Activated effector memory CD4-positive, alpha-beta T cell treated with anti-CD3 and anti-CD28 coated beads, Interleukin-2, amount 50 U/mL, for 16 hours (primary cell): ENCODE measurements at places on chromosomes 12 and 14.
A peak's percentile ranks its signal among the peaks of the same experiment; 100 is the strongest.

DNA sequence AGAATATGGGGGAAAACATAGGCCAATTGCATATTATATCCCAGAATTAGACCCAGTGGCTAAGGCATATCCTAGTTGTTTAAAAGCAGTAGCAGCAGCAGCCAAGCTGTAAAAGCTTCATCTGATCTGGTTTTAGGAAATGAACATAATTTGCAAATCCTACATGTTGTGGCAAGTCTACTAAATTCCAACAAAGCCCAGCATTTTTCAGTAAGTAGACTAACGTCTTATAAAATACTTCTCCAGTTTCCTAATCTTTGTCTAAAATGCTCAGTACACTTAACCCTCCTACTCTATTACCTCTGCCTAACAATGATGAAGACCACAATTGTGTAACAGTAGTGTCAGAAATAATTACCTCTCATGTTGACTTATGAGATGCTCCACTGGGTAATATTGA lies 70.9 kb upstream of the RERGL start:
- DNase-seq: no peak

DNA sequence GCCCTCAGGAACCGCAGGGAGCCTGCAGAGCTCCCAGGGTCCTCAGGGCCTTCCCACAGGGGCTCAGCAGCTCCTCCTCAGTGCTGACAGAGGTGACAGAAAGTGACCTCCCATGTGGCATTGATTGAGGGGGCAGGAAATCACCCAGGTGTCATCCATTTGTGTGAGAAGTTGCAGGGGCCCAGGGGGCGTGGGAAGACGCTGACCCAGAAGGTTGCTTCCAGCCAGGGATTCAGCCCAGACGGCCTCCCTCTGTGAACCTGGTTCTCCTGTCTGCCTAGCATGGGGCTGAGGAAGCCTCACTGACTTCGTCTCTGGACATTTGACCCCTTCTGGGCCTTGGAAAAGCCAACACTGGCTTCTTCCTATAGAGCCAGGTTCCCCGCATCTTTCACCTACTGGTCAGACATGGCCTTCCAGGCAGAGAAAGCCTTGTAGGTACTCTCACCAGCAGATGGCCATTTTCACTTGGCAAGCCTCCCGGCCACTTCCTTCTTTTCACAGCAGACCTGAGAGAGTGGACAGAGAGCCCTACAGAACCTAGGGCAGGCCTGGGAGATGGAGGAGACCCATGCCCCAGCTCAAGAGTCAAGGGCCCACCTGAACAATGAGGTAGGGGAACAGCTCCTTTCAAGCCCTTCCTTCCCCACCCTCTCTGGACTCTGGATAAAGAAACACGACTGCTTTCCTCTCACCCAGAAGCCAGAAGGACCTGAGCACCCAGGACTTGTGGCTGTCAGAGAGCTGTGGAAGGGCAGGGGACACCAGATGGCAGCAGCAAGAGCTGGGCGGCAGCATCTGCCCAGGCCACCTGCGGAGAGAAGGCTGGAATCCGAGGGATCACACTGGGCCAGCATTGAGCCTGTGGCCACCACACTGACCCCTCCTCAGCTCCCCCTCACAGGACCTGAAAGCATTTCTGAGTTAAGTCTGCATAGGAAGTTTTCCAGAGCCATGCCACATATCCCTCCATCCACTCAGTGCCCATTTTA lies 377.8 kb downstream of the DPF3 start:
- DNase-seq: no peak

GRCh38 chr14:93115821-93116675 lies at the start of gene ITPK1:
Gene ITPK1 (minus strand): TSS chr14:93115925. CDS start chr14:93115163, 762 bp downstream.
- DNase-seq: peak; percentile 84

DNA sequence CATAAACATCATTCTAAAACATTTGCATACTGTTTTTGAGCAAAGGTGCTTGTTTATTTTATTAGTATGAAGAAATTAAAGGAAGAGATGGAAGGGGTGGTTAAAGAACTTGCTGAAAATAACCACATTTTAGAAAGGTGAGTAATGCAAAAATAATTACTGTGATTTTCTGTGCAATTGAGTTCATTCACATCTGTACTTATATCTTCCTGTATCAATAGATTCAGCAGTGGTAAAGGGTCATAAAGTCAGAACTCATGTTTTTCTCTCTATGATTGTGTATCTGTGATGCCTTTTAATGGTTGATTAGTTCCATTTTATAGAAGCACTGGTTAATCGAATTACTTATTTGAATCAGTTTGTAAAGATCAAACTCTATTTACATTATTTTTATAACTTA lies 46.0 kb downstream of the TBK1 start:
- DNase-seq: no peak

GRCh38 chr12:51341251-51342007 lies 5.0 kb downstream of the CELA1 start:
- DNase-seq: peak; percentile 86

DNA sequence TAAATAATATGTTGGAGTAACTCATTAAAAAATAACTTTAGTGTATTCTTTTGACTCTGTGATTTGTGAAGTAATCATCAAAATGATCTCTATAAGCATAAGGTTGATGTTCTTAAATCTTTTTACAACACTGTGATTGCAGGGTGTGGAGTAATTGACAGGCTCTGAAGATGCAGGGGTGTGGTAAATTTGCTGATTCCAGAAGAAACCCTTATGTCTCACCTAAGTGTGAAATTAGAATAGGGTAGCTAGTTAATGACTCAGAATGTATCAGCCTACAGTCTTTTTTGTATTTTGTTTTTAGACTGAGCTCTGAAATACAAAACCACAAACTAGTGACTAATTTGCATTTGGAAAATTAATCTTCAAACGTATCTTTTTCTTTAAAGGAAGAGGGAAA lies 5.9 kb downstream of the PRPF39 start:
- no peak for DNase-seq

GRCh38 chr14:99752486-99753121 lies 40.6 kb upstream of the EML1 start:
- no peak for DNase-seq

GRCh38 chr12:94841177-94841576 lies 162.3 kb downstream of the NDUFA12 start:
- DNase-seq: no peak

- DNase-seq: peak; percentile 66
These were observed 190.0 kb upstream of the C14orf180 start for GRCh38 chr14:104389326-104390220.

- DNase-seq: no peak
These were observed 3.2 kb downstream of the KCNJ8 start for GRCh38 chr12:21771311-21771710.

DNA sequence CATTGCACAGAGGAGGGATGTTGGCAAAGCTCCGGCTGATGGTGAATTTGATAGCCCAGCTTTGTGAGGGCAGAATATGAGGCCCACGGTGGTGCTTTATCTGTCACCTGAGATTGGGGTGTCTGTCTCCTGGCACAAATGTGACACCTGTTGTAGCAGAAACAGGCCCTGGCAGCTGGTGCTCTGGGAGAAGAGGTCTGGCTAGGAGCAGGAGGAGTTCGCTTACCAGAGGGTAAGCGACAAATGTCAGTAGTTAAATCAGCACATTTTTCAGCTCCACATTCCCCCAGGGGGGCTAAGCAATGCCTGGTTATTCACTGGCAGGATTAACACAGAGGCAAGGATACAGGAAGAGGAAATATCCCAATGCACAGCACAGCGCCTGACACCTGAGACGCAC lies 71.1 kb downstream of the B4GALNT3 start:
- DNase-seq: no peak

GRCh38 chr12:106022568-106023012 lies 116.2 kb downstream of the NUAK1 start:
- DNase-seq: no peak
